A549 treated with CORT108297 at 1 μM for 4 hours (cell line): ENCODE measurements at places on chromosomes 13 and 19. TPM values are rescaled to one million over a fixed set of nuclear protein-coding genes. Genes with fewer than 3 reads are reported as not detected.

ZNF223 gene
- 1.9 to 2.9 TPM (median 2.7 TPM) in 5 replicates for total RNA-seq

CELF5 gene
- 0.35 to 0.92 TPM (median 0.47 TPM) in 5 replicates for total RNA-seq

LRRC63 gene
- 0.05 to 0.13 TPM in 2 of 5 replicates, not detected in the others for total RNA-seq

PSG4 gene
- 0.60 to 1.1 TPM (median 0.82 TPM) in 5 replicates for total RNA-seq

LMO7 gene
- 33.8 to 45.5 TPM (median 38.8 TPM) in 5 replicates for total RNA-seq
